ENCODE measurements at places on chromosomes 5 and 9. TPM values are rescaled to one million over a fixed set of nuclear protein-coding genes. Genes with fewer than 3 reads are reported as not detected.
A peak's percentile ranks its signal among the peaks of the same experiment; 100 is the strongest.

Gene DOCK8
- total RNA-seq, result 224 TPM

GRCh38 chr9:1532171-1532570 lies 482.0 kb downstream of the DMRT2 start:
- H3K27me3 ChIP-seq, result peaks cover 3% of the 10 kb centered on the region
- no peak for DNase-seq
- no peak overlapping the region for H3K27ac ChIP-seq

DNA sequence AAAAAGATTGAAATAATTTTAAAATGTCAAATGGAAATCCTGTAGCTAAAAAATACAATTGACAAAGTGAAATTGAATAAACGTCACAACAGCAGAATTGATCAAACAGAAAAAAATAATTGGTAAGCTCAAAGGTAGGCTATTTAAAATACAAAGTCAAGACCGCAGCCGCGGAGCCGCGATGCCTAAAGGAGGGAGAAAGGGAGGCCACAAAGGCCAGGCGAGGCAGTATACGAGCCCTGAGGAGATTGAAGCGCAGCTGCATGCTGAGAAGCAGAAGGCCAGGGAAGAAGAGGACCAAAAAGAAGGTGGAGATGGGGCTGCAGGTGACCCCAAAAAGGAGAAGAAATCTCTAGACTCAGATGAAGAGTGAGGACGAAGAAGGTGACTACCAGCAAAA lies 1068.5 kb upstream of the COX7C start:
- H3K4me3 ChIP-seq, result no peak overlapping the region
- H3K4me1 ChIP-seq, result no peaks in the 10 kb centered on the region
- H3K27ac ChIP-seq, result no peak overlapping the region
- no peaks in the 10 kb centered on the region for H3K36me3 ChIP-seq

Gene TTC23L
- total RNA-seq, result 0.69 TPM

Gene STK32A
- not detected for total RNA-seq

GRCh38 chr9:93575796-93576257 lies 557 bp upstream of the PHF2 start:
- peaks cover 48% of the 10 kb centered on the region for H3K4me1 ChIP-seq
- H3K27me3 ChIP-seq, result no peaks in the 10 kb centered on the region
- peak; percentile 79 for DNase-seq
- no peaks in the 10 kb centered on the region for H3K36me3 ChIP-seq
- H3K27ac ChIP-seq, result peak overlapping the region; percentile 96
- H3K4me3 ChIP-seq, result peak overlapping the region; percentile 87

GRCh38 chr5:21181609-21182125 lies 1193.7 kb upstream of the CDH18 start:
- no peaks in the 10 kb centered on the region for H3K36me3 ChIP-seq
- no peak overlapping the region for H3K4me3 ChIP-seq
- H3K27ac ChIP-seq, result no peak overlapping the region

Gene CBY3
- not detected for total RNA-seq

DNA sequence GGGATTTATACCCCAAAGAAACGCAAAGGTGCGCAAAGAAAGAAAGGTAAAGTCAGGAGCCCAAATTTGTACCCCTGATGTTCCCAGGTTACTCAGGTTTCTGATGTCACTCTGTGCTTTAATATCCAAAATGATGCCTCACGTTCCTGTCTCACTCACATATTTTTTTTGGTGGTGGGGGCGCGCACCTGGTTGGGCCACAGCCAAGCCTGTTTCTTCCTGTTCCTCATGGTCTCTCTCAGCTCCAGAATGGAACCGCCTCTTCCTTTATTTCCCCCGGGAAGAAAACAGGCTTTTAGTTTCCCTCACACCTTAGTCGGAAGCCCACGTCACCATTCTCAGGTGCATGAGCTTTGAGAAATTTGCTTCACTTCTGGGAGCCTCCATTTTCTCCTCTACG lies 118.3 kb upstream of the BOD1 start:
- no peaks in the 10 kb centered on the region for H3K4me1 ChIP-seq
- peaks cover 3% of the 10 kb centered on the region for H3K27me3 ChIP-seq
- H3K27ac ChIP-seq, result no peak overlapping the region
- no peaks in the 10 kb centered on the region for H3K36me3 ChIP-seq
- no peak overlapping the region for H3K4me3 ChIP-seq

GRCh38 chr9:131720330-131720729 lies 19.5 kb downstream of the RAPGEF1 start:
- DNase-seq, result no peak
- H3K36me3 ChIP-seq, result no peaks in the 10 kb centered on the region
- H3K27me3 ChIP-seq, result no peaks in the 10 kb centered on the region
- H3K4me3 ChIP-seq, result no peak overlapping the region
- H3K27ac ChIP-seq, result no peak overlapping the region
- peaks cover 38% of the 10 kb centered on the region for H3K4me1 ChIP-seq

DNA sequence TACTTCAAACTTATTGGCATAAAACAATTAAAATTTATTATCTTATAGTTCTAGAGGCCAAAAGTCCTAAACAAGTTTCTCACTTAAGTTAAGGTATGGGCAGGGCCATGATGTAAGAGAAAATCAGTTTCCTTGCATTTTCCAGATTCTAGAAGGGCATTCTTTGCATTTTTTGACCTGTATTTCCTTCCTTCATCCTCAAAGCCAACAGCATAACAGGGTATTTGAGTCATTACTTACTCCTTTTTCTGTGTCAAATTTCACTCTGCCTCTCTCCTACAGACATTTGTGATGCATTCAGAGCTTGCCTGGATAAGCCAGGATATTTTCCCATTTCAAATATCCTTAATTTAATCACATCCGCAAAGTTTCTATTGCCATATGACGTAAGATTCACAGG lies 1499.0 kb downstream of the EFNA5 start:
- H3K27ac ChIP-seq, result no peak overlapping the region
- H3K4me1 ChIP-seq, result no peaks in the 10 kb centered on the region
- H3K27me3 ChIP-seq, result no peaks in the 10 kb centered on the region
- H3K36me3 ChIP-seq, result peaks cover 7% of the 10 kb centered on the region
- DNase-seq, result no peak

GRCh38 chr9:35615981-35616680 lies 2.1 kb downstream of the CD72 start:
- DNase-seq, result no peak
- no peaks in the 10 kb centered on the region for H3K36me3 ChIP-seq
- peak overlapping the region; percentile 86 for H3K4me3 ChIP-seq
- H3K27ac ChIP-seq, result peak overlapping the region; percentile 87

DNA sequence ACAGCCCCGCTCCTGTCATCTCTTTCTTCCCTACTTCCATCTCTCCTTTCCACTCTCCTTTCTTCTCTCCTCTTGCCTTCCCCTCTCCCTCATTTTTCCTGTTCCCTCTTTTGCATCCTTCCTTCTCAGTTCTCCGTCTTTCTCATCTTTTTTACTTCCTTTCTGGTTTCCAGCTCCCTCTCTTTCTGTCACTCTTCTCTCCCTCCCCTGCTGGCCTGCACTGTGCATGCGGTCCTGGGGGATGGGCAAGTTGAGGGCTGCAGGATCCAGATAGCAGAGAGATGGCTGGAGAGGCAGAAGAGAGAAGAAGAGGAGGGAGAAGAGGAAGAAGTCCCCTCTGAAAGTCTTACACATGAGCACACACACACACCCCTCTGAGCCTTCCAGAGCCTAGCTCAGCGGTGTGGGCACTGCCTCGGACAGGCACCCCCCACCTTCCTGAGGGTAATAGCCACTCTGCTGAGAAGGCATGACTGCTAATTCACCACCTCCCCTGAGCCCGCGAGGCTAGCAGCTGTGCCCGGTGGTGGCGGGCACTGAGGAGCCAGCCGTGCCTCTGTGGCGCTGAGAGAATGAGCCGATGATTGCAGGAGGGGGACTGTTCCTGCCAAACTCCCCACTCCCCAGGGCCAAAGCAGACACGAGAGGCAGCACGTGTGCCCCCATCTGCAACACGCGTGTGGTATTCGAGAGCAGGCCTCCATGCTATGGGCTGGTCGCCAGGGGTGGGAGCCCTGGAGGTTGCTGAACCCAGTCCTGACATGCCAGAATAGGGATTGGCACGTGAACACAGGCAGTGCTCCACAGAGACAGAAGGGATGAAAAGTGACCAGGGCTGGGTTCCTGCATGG lies 3.7 kb upstream of the CAMK2A start:
- H3K27ac ChIP-seq, result no peak overlapping the region
- no peak for DNase-seq
- no peak overlapping the region for H3K4me3 ChIP-seq
- no peaks in the 10 kb centered on the region for H3K27me3 ChIP-seq
- H3K36me3 ChIP-seq, result no peaks in the 10 kb centered on the region
- H3K4me1 ChIP-seq, result no peaks in the 10 kb centered on the region

- H3K27ac ChIP-seq, result no peak overlapping the region
- no peak overlapping the region for H3K4me3 ChIP-seq
- no peak for DNase-seq
Observed at GRCh38 chr5:153655201-153655510, 164.7 kb downstream of the GRIA1 start.

- no peak overlapping the region for H3K27ac ChIP-seq
- no peak for DNase-seq
- no peaks in the 10 kb centered on the region for H3K4me1 ChIP-seq
- H3K4me3 ChIP-seq, result no peak overlapping the region
- H3K36me3 ChIP-seq, result no peaks in the 10 kb centered on the region
Observed at GRCh38 chr9:103991698-103992097, 102.4 kb upstream of the SMC2 start.

GRCh38 chr5:90483206-90483605 lies 8.5 kb downstream of the POLR3G start:
- H3K27me3 ChIP-seq, result no peaks in the 10 kb centered on the region
- no peaks in the 10 kb centered on the region for H3K36me3 ChIP-seq
- no peak overlapping the region for H3K4me3 ChIP-seq
- H3K4me1 ChIP-seq, result no peaks in the 10 kb centered on the region
- DNase-seq, result no peak

- no peaks in the 10 kb centered on the region for H3K36me3 ChIP-seq
- peaks cover 2% of the 10 kb centered on the region for H3K27me3 ChIP-seq
- H3K4me3 ChIP-seq, result no peak overlapping the region
- DNase-seq, result no peak
- H3K27ac ChIP-seq, result no peak overlapping the region
- no peaks in the 10 kb centered on the region for H3K4me1 ChIP-seq
Observed at GRCh38 chr9:89956331-89956730, 351.5 kb downstream of the GADD45G start.

Gene CTSL
- total RNA-seq, result 27.5 TPM

Gene ADGRD2
- not detected for total RNA-seq

- H3K27me3 ChIP-seq, result no peaks in the 10 kb centered on the region
- H3K36me3 ChIP-seq, result peaks cover 9% of the 10 kb centered on the region
- peaks cover 69% of the 10 kb centered on the region for H3K4me1 ChIP-seq
- no peak for DNase-seq
Observed at GRCh38 chr5:98907951-98908350, 20.9 kb downstream of the CHD1 start.

DNA sequence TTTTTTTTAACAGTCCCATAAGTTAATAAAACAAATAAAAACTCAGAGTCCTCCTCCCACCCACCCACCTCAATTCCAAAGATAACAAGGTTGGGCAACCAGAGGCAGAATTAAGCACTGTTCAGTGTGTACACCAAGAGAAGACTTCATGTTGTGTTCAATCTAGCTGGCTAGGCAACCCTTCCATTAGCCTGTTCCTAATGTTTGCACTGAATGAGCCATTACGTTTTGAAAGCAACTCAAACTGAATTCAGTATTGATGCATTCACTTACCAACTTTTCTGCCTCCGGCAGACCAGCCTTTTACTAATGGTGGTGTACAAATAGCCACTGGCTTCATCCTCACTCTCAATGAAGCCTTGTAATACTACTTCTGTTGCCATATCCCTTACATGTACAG lies 47.5 kb downstream of the PBX3 start:
- H3K4me3 ChIP-seq, result no peak overlapping the region
- no peaks in the 10 kb centered on the region for H3K27me3 ChIP-seq
- no peaks in the 10 kb centered on the region for H3K36me3 ChIP-seq
- H3K4me1 ChIP-seq, result no peaks in the 10 kb centered on the region
- no peak for DNase-seq
- no peak overlapping the region for H3K27ac ChIP-seq
